CD4-positive, alpha-beta T cell (primary cell): ENCODE measurements at places on chromosomes 13 and 19. TPM values are rescaled to one million over a fixed set of nuclear protein-coding genes. Genes with fewer than 3 reads are reported as not detected.

DNA sequence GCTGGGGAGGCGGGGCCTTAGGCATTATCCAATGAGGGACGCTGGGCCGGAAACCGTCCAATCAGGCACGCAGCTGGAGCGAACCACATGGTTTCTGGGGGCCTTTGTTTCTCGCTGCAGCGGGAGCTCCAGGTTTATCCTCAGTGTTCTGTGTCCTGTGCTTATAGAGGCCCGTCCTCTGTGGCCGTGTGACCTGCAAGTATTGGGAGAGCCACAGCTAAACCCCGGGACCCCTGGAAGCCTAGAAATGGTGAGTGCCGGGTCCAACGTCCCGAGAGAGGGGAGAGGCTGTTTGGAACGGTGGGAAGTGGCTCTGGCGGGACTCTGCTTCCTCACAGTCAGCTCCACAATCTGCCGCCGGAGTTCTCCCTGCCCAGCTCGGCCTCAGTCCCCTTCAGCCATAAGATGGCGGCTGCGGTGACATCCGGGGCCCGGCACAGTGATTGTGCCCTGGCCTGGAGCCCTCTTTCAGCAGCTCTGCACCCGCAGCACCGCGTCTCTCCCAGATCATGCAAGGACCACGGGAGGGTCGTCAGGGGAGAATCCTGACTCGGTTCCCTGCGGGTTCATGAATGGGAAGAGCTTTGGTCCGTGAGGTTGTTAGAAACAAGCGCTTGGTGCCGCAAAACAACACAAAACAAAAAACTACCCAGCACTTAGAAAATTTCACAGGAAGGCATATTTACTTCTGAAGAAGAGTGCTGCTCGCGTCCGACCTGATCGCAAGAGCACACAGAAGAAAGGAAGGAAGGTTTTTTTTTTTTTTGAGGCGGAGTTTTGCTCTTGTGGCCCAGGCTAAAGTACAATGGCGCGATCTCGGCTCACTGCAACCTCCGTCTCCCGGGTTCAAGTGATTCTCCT is at the start of gene ZNF253:
TSS of gene ZNF253 (plus strand) at position 133 of the 861 bp plus-strand sequence. CDS start at position 248, 115 bp downstream.
- H3K36me3 ChIP-seq, result no peaks in the 10 kb centered on the region
- peak within 1 kb of the TSS; percentile 86 for H3K27ac ChIP-seq
- peak; percentile 96 for DNase-seq
- H3K4me3 ChIP-seq, result peak within 1 kb of the TSS; percentile 89
- no peaks in the 10 kb centered on the region for H3K27me3 ChIP-seq

GRCh38 chr13:100273552-100273951 is 184.7 kb downstream of the PCCA start:
- H3K27me3 ChIP-seq, result no peaks in the 10 kb centered on the region
- no peak overlapping the region for H3K4me3 ChIP-seq
- DNase-seq, result no peak
- no peaks in the 10 kb centered on the region for H3K36me3 ChIP-seq
- H3K4me1 ChIP-seq, result no peaks in the 10 kb centered on the region

DNA sequence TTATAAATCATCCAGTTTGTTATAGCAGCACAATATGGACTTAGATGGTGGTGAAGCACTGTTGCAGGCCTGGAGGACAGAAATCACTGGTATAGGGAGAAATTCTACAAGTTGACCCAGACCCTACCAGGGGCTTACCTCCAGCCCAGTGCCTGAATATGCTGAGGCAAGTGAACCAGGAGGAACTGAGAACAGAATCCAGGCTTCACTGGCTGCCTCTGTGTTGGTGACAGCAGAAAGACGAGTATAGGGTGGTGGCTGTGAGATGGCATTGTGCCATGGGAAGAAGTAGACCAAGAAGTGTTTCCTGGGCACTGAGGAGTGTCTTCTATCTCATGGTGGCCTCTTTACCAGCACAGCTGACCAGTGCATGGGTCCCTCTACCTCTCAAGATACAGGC is 15.9 kb upstream of the EID2 start:
- no peaks in the 10 kb centered on the region for H3K36me3 ChIP-seq
- H3K4me3 ChIP-seq, result no peak overlapping the region
- H3K4me1 ChIP-seq, result peaks cover 14% of the 10 kb centered on the region
- H3K27me3 ChIP-seq, result no peaks in the 10 kb centered on the region

Gene ATP4A
- total RNA-seq, result not detected

DNA sequence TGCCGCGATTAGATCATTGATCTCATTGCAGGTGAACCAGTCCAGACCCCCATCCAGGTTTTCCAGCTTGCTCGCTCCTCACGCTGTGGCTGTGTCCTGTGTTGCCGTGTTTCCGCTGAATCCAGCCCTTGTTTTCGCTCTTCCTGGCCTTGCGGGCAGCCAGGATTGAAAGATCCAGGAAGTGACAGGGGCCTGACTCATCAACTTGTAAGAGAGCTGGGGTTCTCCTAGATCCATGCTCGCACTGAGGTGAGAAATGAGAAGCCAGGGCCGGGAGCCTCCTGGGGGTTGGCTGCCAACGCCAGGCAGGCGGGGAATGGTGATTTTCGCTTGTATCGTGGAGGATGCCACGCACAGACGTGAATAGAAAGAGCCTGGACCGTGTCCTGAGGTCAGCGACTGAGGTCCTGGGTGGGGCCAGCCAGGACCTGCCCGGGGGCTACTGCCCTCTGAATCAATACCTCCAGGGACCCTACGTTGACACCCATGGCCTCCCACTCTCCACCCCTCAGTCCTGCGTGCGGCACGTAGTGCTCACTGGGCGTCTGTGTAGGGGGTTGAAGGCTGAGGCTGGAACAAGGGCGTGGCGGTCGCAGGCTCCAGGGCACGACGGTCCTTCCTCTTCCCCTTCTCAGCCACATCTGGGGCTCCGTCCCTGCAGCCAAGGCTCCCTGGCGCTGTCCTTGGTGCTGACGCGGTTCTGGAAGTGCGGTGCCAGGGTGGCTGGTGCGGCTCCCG is 7.3 kb upstream of the PTPRH start:
- peak; percentile 13 for DNase-seq
- H3K4me3 ChIP-seq, result no peak overlapping the region
- H3K27ac ChIP-seq, result no peak overlapping the region
- peaks cover 7% of the 10 kb centered on the region for H3K27me3 ChIP-seq
- H3K4me1 ChIP-seq, result peaks cover 13% of the 10 kb centered on the region

- no peak for DNase-seq
- no peak overlapping the region for H3K4me3 ChIP-seq
- H3K36me3 ChIP-seq, result no peaks in the 10 kb centered on the region
- H3K27me3 ChIP-seq, result no peaks in the 10 kb centered on the region
- no peak overlapping the region for H3K27ac ChIP-seq
Measured at GRCh38 chr13:60009300-60010253, 154.2 kb downstream of the DIAPH3 start.

Gene ASF1B
- 0.77 TPM for total RNA-seq

Gene ONECUT3
- not detected for total RNA-seq
